ENCODE measurements at places on chromosomes 12 and 14.

- DNase-seq, result no peak
Observed at GRCh38 chr14:63737582-63738006, 9.7 kb upstream of the SGPP1 start.

DNA sequence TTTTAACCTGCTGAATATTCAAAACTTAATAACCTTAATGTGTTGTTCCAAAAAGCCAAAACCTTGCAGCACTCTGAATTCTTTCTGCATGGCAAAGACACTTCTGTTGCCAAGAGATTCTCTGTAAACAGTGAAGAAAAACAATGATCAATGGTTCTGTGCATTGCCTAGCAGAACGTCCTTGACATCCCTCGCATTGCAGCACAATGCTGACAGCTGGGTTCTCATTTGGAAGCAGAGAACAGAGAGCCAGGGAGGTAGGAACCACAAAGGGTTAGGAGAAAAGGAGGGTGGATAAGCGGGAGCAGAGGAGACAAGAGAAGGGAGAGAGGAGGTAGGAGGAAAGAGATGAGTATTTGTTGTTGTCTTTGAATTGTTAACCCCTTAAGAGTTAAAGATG, 501.1 kb downstream of the NAV3 start:
- DNase-seq, result no peak

DNA sequence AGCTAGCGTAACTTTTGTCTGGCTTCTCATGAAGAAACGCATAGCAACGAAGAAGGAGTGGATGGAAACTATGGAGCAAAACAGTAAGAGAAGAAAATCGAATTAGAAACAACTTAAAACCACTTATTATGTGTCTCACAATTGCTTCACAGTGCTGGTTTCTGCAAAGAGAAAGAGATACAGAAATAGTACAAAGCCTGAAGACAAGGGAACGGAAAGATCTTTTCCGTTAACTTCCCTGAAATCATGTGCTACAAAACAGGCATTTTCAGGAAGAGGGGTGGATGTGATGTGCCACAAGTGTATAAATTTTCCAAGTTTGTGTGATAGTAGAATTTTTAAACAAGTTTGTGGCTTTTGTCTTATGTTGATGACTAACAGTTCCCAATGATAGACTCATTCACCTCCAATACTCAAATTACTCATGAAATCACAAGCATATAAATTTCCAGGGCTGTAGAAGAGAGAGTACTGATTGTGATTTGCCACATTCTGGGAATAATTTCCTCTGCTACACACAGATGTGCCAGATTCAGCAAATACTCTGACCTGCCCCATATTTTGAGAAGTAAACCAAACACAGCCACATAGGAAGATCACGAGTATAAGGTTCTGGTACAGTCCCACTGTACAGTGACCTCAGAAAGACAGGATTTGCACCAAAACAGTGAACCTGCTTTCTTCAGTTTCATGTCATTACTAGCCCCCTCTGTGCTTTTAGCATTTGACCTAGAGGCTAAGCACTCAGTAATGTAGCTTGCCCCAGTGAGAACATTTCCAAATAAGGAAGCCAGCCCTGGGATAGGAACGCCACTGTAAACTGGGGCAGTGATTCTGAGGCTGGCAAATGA, 41.4 kb upstream of the PPFIA2 start:
- no peak for DNase-seq

DNA sequence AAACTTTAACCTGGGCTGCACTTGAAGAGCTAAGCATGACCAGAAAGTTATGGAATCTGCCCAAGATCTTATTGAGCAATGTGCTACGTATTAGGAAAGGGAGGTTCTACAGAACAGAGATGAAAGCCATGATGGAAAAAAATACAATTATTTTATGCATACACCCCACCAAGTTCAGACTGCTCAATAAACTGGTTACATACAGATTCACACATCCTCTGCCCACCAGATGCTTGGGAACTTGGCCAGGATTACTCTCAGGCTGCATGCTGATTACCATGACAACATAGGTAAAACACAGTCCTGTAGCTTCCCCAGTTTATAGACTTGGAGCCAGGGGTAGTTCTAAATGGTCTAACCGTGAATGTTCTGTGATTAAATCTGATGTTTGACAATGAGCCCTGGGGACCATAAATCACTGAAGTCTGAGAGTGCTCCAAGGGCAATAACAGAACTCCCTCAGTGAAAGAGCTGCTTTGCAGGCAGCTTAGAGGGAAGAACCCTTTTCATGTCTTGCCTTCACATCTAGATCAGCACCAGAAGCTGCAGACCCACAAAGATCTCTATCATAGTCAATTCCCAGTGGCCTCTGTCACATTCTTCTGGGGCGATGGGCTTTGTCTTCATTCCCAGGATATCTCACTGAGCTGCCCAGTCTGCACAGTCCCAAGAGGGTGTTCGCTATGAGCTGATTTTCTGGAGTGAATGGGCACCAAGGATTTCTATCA, 232.2 kb downstream of the EMP1 start:
- no peak for DNase-seq

DNA sequence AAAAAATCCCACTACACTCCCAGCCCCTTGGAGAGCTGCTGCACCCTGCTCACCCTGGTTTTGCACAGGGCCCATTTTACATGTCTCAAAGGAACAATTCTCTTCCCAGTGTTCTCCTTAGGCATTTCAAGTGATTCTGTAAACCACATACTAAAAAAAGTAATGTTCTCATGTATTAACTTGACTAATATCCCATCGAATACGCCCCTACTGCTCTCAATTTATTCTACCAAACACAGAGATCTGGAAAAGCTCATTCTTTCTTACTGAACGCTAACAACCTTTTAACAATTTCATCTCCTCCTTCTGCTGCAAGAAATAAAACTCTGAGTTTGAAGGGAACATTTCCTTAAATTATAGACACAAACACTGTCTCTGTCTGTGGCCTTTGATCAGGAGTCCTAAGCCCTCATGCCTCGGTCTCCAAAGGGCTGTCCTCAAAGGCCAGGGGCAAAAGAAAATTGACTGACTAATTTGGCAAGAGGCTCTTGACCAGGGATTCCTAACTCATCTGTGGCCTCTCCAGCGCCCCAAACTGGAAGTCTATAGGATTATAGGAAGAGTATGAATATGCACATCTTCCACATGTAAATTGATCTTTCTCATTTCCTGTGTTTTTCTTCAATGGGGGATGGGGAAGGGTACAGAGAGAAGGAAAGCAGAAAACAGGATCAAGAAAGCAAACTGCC, 17.1 kb upstream of the TSPAN11 start:
- DNase-seq, result no peak
